ENCODE measurements at places on chromosomes 2 and 18. TPM values are rescaled to one million over a fixed set of nuclear protein-coding genes. Genes with fewer than 3 reads are reported as not detected.

Gene GALNT5
- total RNA-seq, result 3.0 TPM

Gene LAMA3
- total RNA-seq, result 3.9 TPM

Gene KCNK3
- 1.2 TPM for total RNA-seq

Gene CDK15
- total RNA-seq, result 0.06 TPM

Gene TMEM182
- 6.9 TPM for total RNA-seq

Gene KATNAL2
- total RNA-seq, result 0.87 TPM

Gene CCDC150
- total RNA-seq, result 7.9 TPM

Gene MOB4
- total RNA-seq, result 102 TPM

Gene PAX8
- 1.4 TPM for total RNA-seq

GRCh38 chr2:18991177-18992168, 366.9 kb downstream of the OSR1 start:
- DNase-seq, result no peak

DNA sequence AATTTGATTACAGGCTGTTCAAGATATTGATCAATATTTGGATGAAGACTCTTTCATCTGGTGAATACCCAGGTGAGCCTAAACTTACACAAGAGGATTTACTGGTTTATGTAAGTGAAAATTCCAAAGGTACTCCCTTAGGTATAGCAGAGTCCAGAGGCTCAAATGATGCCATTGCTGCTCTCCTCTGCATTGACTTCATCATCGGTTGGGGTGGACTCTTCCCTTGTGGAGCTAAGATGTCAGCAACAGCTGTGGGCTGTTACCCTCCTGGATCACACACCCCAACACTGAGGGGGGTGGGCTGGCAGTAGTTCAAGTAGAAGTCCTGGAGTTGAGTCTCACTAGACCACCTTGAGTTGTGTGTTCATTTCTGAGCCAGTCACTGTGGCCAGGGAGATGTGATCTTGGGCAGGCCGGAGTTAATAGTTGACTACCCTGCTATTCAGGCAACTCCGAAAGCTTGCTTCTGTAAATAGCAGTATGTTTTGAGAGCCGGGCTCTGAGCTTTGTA, 236.9 kb downstream of the PTPRM start:
- no peak for DNase-seq

- DNase-seq, result no peak
Measured at GRCh38 chr2:180829836-180830235, 150.6 kb upstream of the UBE2E3 start.

DNA sequence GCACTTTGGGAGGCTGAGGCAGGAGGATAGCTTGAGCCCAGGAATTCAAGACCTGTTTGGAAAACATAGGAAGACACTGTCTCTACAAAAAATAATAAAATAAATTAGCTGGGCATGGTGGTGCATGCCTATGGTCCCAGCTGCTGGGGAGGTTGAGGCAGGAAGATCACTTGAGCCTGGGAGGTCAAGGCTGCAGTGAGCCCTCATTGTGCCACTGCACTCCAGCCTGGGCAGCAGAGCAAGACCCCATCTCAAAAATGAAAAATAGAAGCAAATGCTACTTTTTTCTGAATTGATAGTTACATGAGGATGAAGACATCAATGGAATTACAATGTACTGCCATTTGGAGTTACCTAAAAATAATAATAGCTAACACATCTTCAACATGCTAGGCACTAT, 31.9 kb downstream of the METTL21A start:
- no peak for DNase-seq

GRCh38 chr2:69674316-69674670, 30.8 kb upstream of the AAK1 start:
- no peak for DNase-seq

- DNase-seq, result no peak
Measured at GRCh38 chr2:32900246-32900973, 46.3 kb upstream of the LTBP1 start.

DNA sequence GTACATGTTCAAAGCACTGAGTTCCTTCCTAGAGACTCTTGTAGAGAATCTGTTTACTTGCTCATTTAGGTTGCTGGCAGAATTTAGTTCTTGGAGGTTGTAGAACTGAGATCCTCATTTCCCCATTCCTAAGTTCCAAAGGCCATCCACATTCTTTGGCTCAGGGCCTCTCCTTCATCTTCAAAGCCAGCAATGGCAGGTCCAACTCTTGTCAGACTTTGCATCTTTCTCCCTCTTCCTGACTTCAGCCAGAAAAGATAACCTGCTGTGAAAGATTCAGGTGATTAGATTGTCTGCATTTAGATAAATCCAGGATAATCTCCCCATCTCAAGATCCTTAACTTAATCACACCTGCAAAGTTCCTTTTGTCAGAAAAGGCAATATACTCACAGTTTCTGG, 51.1 kb downstream of the SOCS6 start:
- no peak for DNase-seq

- DNase-seq, result no peak
Measured at GRCh38 chr2:227783404-227784138, 30.1 kb upstream of the CCL20 start.

- no peak for DNase-seq
Measured at GRCh38 chr18:13136056-13136903, 82.3 kb upstream of the LDLRAD4 start.

DNA sequence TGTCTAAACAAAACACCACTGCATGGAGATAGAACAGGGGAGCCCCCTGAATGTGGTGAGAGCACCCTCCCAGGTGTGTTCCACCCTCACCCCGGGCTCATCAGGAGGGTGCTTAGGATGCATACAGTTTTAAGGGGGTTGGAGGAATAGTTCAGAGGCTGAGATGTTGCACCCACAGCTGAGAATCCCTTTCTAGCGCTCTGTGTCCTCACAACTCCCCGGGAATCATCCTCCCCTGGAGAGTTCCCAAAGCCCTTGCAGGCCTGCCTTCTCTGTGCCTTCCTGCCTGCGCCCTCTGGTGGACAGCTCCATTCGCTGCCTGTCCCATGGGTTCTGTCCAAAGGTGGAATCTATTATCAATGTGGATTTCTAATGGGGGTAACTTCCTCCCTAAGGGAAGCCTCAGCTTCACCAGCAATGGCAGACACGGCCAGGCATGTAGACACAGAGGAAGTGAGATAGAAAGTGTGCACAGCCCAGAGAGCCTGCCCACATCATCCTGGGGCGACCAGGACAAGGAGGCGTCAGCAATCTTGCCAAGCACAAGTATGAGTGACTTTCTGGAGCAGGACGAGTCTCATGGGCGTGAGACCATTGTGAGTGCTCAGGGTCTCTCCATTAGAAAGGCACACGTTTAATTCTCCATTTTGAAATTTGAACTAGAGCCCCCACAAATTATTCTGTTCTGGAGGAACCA, 1.2 kb upstream of the UGT1A5 start:
- DNase-seq, result peak; percentile 90

GRCh38 chr2:200373973-200374416, 67.5 kb downstream of the SPATS2L start:
- no peak for DNase-seq

GRCh38 chr18:21444465-21445212, 155.9 kb downstream of the ESCO1 start:
- DNase-seq, result peak; percentile 53

DNA sequence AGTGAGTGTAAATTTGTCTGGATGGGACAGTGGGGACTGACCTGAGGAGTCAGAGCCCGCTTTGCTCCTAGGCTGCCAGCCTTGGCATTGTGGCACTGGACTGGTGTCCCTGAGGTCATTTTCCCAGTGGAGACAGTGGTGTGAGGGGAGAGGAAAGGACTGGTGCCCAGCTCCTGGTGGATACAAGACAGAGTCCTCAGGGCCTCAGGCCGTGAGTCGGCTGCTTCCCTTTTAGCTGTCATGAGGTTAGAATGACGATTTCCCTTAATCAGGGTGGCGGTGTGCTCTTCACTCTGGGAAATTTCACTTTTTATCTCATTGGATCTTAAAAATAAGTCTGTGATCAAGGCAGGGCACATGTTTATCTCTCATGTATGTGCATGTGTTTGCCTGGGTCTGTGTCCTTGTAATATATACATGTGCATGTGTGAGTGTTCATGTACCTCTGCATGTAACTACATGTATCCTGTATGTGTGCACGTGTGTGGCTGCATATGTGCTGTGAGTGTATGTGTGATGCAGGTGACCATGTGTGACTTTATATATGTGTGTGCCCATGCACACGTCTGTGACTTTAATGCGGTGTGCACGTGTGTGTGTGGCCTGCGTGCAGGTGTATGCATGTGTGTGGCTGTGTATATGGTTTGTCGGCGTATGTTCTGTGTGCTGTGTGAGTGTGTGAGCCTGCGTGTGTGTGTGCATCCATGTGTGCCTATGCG, 55.7 kb downstream of the GLI2 start:
- no peak for DNase-seq

DNA sequence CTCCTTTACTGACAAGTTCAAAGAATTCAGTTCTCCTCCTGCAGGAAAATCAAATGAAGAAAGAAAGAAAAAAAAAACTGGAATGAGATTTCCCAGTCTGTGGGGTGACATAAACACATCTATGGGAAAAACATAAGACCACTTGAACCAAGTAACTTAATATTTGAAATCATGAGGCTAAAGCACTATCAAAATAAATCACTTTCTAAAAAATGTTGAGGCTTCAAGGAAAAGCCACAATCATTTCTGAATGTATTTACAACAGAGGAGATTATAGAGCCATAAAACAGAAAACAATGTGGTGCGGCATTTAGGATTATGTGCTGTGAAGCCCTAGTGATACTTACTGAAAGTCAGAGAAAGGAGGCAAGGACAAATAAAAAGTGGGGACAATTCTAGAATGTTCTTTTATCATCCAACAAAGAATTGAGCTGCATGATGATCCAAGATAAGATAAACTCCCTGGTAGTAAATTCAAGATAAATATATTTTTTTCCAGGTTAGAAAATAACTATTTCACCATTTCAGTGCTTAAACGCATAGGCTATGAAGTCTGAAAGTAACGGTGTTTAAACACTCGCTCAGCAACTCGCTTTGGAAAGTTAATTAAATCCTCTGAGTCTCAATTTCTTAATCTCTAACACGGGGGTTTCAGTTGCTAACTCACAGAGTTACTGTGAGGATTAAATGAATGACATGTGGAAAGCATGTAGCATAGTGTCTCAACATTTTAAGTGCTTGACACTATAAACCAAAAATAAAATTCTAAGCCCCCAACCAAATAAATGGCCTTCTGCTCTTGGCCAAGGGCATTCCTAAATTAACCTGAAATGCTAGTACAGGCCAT, 288.5 kb downstream of the AGPS start:
- no peak for DNase-seq

DNA sequence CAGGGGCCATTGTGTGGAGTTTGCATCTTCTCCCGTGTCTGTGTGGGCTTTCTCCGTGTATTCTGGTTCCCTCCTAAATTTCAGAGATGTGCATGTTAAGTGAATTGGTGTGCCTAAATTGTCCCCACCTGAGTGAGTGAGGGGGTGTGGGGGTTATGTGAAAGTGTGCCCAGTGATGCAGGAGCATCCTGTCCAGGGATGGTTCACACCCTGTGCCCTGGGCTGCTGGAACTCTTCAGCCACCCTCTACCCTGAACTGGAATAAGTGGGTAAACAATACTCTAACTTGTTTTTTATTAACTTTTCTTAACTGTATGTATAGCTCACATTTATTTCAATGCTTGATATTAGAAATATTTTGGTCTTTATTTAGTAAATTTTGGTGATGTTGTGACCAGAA, 56.0 kb downstream of the UBE2E3 start:
- DNase-seq, result no peak

DNA sequence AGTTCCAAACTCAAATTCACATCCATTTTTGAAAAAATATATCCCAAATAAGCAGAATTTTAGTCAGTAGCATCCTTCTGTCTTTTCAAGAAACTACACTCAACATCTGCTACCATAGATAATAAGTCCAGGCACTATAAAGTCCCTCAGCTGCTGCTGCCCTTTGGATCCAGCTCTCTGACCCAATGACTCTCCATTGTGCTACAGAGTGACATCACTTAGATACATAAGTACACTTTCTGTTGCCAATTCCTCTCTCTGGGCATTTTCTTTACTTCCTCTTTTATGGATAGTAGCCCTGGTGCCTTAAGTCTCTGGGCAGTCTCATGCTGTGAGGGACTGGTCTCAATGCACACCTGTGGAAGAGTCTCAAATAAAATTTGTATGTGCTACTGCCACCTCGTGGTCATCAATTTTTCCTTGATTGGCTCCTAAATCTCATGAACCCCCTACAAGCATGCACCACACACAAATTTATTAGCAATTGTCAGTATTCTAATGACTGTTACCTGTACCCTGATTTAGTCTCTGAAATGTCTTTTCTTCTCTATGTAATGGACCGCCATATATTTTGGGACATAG, 219.2 kb downstream of the LRP1B start:
- peak; percentile 22 for DNase-seq

DNA sequence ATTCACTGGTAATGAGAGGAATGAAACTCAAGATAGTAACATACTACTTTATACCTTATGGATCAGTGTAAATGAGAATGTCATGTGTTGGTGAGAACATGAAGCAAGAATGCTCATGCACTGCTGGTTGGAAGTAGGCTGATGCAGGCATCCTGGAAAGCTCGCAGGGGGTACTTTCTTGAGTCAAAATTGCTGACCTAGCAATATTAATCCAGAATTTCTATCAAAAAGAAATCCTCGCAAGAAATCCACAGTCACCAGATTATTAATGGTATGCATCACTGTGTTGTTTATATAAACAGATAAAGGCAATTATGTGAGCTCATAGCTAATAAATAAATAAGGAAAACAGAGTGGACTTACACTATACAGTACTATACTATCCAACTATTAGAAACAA, 713.7 kb upstream of the PKDCC start:
- no peak for DNase-seq

DNA sequence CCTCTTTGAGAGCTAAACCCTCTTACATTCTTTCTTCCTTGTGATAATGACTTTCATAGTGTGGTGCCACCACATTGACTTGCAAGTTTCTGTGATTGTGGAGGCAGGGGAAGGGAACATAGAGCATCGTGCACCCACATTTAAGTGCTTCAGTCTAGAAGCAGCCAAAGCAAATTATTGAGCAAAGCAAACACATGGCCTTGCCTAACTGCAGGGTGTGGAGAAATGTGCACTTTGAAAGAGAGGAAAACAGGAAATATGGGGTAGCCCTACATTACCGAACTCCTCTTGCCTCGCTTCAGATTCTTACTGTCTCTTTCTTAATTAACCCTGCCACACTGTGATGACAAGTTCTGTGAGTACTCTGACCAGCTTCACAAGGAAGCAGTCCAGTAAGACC, 814.6 kb downstream of the SLC4A3 start:
- no peak for DNase-seq

- DNase-seq, result no peak
Measured at GRCh38 chr2:233280114-233280693, 27.4 kb upstream of the SAG start.

- DNase-seq, result peak; percentile 86
Measured at GRCh38 chr2:219387306-219388120, at the start of gene DNPEP. TSS of gene DNPEP (minus strand) at chr2:219387912. CDS start at chr2:219387794, 118 bp downstream.

GRCh38 chr2:24970483-24971285, 1.1 kb downstream of the DNAJC27 start:
- DNase-seq, result no peak

Data from NCI-H460 (cell line).